Left ventricle myocardium inferior (tissue), 1 donor: ENCODE measurements at places on chromosomes 16 and 17.

DNA sequence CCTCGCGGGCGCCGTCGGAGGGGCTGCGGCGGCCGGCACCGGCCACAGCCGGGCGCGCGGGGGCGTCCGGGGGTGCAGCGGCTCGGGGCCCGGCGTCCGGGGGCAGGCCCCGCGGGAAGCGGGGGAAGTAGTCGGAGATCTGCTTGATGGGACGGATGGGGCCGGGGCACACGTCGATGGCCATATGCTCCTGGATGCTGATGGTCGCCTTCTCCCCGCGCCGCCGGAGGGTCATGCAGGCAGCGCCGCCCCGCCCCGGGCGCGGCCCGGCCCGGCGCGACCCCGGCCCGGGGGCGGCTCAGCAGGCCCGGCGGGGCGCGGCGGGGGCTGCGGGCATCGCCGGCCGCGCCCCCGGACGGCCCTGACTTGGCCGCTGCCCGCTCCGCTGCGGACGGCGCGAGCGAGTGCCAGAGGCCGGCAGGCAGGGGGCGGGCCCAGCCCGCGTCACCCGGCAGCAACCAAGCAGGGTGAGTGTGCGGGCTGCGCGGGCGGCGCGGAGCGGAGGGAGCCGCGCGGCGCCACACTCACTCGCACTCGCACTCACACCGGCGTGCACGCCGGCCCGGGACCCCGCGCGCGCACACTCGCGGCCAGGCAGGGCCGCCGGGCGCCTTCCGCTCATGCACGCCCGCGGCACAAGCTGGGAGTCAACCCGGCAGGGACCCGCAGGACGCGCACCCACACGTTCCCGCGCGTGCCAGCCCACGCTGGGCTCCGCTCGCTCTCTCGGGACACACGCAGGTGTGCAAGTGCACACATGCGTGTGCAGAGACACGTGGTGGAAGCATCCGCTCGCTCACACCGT, at the start of gene DOC2B:
Gene DOC2B (minus strand): TSS at position 406 of the 805 bp plus-strand sequence. CDS start 171 bp downstream, at position 235.
- DNase-seq: peak; percentile 61

DNA sequence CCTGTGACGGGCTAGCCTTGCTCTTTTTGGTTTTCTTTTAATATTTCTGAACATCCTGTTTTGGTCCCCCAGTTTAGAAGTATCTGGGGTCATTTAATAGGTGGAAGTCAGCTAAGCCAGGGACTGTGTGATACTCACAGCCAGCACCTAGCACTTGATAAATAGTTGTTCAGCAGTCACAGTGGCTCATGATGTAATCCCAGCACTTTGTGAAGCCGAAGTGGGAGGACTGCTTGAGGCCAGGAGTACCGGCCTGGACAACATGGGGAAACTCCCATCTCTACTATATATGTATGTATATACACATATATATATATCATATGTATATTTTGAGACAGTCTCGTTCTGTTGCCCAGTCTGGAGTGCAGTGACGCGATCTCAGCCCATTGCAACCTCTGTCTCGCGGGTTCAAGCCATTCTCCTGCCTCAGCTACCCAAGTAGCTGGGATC, 1.8 kb upstream of the ZNRF1 start:
- no peak for DNase-seq

DNA sequence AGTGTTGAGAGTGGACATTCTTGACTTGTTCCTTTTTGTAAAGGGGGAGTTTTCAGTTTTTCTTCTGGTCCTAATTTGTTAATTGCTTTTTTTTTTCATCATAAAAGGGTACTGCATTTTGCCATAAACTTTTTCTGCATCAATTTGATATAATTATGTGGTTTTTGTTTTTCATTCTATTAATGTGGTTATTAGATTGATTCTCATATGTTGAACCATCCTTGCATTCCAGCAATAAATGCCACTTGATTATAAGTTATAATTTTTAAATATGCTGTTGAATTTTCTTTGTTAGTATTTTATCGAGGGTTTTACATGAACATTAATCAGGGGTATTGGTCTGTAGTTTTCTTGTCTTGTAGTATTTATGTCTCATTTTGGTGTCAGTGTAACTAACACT, 87.2 kb upstream of the SMIM36 start:
- no peak for DNase-seq

DNA sequence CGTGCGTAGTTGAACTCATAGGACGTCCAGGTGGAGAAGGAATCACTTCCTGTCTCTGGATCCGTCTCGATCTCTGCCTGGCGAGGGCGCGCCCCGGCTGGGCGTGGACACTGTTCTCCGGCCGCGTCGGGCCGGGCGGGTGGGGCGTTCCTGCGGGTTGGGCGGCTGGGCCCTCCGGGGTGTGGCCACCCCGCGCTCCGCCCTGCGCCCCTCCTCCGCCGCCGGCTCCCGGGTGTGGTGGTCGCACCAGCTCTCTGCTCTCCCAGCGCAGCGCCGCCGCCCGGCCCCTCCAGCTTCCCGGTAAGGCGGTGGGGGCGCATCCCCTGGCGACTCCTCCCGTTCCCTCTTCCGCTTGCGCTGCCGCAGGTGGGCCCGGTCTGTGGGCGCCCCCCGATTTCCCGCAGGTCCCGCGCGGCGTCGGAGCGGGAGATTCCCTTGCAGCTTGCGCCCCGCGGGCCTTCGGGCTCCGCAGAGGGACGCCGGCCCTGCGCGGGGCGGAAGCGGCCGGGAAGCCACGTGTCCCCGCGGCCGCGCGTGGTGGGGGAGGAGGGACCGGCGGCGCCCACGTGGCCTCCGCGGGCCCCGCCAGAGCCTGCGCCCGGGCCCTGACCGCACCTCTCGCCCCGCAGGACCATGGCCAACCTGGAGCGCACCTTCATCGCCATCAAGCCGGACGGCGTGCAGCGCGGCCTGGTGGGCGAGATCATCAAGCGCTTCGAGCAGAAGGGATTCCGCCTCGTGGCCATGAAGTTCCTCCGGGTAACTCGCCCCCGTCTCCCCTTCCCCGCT, at the start of gene NME2:
Gene NME2 (plus strand): TSS at position 214 of the 789 bp plus-strand sequence. CDS start 420 bp downstream, at position 634.
- DNase-seq: peak; percentile 91

- no peak for DNase-seq
Measured at GRCh38 chr17:79739148-79740062, 8.7 kb downstream of the ENPP7 start.

- DNase-seq: no peak
Measured at GRCh38 chr16:28610595-28611191, 849 bp upstream of the SULT1A1 start.

GRCh38 chr16:716200-716568, 1.3 kb downstream of the METRN start:
- DNase-seq: no peak

DNA sequence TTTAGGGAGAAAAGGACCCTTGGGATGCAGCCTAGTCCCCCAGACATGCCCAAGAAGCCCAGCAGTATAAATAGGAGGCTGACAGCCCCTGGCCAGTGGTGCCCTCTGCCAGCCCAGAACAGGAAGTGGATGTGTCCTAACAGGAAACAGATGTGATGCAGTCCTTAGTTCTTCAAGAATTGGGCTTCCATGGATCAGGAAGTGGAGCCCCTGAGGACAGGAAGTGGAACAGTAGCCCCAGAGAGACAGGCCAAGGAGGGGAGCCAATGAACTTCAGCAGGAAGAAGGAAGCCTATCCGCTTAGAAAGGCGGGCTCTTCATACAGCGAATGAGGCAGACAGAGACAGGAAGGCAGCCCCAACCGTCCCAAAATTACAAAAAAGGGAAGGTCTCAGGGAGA, 7.2 kb downstream of the CTF1 start:
- DNase-seq: no peak

DNA sequence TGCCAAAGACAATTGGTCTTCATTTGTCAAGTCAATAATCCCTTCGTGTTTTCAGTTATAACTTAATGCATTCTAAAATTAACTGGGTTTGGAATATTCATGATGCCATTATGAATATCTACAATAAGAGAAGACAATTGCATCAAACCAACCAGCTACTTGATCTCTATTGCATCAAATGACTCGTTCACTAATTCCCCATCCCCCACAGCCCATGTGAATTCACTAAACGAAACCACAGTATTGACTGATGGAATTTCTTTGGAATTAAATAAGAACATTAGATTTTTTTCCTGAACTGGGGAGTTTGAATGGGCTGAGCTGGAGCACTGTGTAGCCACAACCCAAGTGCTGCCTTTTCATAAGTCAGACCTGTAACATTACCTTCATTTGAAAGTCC, 65.3 kb downstream of the HS3ST3B1 start:
- DNase-seq: no peak

DNA sequence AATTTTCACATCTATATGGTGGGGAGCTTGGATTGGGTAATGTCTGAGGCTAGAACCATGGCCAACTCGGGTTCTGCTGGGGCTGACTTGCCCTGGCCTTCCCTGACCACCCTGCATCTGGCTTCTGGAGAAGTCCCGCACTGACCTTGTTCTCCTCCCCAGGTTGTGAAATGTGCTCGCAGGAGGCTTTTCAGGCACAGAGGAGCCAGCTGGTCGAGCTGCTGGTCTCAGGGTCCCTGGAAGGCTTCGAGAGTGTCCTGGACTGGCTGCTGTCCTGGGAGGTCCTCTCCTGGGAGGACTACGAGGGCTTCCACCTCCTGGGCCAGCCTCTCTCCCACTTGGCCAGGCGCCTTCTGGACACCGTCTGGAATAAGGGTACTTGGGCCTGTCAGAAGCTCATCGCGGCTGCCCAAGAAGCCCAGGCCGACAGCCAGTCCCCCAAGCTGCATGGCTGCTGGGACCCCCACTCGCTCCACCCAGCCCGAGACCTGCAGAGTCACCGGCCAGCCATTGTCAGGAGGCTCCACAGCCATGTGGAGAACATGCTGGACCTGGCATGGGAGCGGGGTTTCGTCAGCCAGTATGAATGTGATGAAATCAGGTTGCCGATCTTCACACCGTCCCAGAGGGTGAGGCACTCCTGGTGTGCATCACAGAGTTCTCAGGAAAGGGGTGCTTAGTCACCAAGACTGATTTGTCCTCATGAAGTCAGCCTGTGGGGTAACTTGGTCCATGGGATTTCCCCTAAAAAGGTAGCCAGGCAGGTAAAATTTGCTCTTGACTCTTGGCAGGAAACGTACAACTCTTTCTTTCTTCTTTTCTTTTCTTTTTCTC, 6.1 kb downstream of the NOD2 start:
- DNase-seq: no peak

GRCh38 chr17:55002458-55002857, 33.9 kb downstream of the STXBP4 start:
- no peak for DNase-seq

DNA sequence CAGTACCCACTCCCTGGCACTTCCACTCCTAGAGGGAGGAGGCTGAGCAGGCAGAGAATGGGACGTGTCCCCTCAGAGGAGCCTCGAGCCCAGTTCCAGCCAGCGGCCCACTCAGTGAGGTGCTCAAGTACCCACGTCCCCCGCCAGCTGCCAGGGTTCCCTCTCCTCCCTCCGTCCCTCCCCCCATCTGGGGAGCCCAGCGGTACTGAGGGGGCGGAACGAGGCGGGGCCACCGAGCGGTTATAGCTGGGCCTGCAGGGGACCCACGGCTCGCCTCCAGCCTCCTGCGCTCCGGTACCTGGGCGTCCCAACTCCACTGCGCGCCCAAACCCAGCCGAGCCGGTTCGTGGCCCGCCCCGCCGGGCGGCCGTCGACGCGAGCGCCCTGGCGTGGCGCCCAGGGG, at the start of gene NPW:
Gene NPW (plus strand): TSS at position 268 of the 403 bp plus-strand sequence.
- no peak for DNase-seq

- no peak for DNase-seq
Measured at GRCh38 chr16:87074641-87075318, 242.4 kb downstream of the C16orf95 start.

GRCh38 chr16:89104930-89105571, 11.4 kb downstream of the ACSF3 start:
- no peak for DNase-seq

DNA sequence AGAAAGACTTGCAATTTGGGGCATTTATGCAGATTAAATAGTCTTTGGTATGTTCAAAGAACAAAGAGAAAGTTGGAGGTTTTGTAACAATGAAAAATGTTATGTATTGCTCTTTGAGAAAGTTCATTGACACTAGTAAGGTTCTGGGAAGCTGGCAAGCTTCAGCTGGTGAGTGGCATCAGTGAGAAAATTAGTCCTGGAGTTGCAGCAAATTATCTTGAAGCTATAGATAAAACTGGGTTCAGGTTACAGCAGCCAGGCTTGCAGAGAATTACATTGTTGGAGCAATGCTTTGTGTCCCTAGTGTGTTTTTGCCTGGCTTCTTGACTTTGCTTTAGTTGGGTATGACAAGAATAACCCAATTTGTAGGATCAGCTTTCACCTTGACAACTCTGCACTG, 221.2 kb downstream of the CDH13 start:
- no peak for DNase-seq

DNA sequence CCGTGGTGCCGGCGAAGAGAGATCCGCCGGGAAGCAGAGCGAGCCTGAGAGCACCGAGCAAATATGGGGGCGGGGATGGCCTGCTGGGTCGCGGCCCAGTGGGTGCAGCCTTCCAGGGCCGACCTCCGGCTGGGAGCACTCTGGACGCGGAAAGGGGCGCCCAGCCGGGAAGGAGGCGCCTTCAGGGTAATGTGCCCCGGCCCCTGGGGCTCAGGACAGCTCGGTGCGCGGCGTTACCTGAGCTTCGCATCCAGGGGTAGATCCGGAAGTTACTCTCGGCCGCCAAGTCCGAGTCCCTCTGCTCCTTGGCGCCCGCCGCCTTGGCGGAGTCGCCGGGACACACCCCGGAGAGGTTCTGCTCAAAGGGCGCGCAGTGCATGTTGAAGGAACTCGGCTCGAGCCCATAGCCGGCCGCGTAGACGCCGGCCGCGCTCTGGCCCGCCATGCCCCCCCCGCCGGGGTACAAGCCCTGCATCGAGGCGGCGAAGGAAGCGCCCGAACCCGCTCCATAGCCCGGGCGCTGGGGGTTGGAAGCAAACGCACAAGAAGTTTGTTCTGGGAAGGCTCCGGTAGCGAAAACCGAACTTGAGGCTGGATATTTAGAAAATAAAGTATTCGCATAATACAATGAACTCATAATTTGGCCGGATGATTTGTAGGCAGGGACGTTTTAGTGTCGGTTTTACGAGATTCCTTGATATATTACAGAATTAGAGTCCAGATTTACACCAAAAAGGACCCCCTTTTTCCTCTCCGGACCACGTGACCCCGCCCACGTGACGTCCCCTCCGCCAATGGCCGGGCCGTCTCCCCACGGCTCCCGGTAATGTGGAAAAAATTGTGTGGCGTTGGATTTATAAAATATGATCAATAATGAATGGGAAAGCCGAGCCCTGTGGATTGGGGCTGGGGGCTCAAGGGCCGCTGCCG, at the start of gene HOXB7:
Gene HOXB7 (minus strand): TSS at position 736 of the 930 bp plus-strand sequence. CDS start 99 bp downstream, at position 637.
- DNase-seq: peak; percentile 52

DNA sequence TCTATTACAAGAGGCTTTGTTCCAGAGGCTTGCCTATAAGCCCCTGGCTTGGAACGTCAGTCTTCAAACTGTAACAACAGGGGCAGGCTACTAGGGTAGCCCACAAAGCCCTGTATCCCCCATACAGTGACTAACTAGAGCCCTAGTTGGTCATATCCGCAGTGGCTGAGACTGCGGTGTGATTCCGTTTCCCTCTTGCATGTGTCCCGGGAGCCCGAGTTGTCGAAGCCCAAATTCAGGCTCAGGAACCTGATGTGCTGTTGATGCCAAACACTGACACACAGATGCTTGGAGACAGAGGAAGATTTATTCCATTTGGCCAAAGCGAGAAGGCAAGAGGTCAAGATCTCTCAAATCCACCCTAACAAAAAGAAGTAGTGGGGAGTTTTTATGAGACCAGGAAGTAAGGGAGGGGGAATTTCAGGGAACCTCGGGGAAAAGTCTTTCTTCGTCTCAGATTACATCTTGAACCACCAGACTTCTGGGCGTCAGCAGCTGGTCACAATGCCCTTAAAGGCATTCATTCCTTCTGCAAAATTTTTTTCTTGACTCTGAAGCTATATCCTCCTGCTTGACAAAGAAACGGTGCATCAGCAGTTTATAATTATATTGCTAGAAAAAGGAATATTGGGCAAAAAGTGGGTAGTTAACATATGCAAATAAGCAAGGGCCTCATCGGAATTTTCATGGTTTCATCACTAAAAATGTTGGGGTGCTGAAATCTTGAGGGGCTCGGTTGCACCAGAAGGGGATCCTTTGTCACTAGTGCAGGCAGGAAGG, 879 bp downstream of the SLFN5 start:
- peak; percentile 33 for DNase-seq
